ENCODE measurements at places on chromosomes 6 and 20.

GRCh38 chr20:59211208-59211765 lies 47.7 kb downstream of the ZNF831 start:
- no peak for DNase-seq

DNA sequence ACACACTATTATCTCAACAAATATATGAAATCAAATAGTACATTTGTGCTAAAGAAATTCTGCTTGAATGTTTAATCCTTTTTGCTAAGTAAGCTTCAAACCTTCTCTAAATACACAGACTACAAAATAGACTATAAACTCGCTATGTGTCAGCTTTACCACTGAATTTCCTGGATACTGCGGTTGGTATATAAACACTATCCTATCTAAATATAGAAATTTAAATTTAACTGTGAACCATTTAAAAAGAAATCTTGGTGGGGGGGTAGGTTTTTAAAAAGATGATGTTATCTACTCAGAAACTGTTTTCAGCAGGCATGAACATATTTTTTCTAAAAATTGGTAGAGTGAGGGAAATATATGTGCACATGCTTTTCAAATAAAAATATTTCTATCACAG lies 306.5 kb upstream of the RUNX2 start:
- no peak for DNase-seq

GRCh38 chr20:39523405-39523804 lies 561.3 kb downstream of the DHX35 start:
- no peak for DNase-seq

- no peak for DNase-seq
Measured at GRCh38 chr6:84273048-84273809, 45.8 kb upstream of the CEP162 start.

DNA sequence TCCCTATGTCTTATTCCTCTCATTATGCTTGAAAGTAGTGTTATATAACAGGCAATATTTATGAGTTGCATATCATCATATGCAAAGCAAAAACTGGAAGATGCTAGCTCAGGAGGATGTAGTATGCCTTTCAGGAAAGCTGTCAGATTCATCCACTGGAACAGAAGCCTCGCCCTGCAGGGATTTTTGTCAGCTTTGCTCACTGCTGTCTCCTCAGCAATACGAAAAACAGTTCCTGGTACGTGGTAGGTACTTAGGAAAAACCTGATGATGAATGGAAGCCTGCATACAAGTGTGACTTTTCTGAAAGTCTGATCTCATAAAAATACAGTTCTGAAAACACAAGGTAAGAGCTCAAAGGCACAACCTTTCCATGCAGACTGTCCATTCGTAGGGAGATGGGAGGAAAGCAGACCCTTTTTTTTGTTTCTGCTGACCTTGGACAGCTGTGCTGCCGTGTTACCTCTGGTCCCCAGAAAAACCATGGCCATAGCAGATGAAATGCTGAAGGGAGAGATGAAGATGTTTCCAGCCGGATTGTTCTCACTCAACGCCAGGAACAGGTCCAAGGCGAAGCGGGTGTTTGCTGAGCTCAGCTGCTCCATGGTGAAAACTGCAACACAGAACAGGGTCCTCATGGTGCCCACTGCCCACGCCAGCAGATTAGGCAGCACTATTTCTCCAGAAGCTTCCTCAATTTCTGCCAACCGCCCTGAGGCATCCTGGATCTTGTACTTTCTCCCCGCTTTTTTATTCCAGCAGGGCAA lies 1.5 kb downstream of the SERPINB1 start:
- DNase-seq = no peak

DNA sequence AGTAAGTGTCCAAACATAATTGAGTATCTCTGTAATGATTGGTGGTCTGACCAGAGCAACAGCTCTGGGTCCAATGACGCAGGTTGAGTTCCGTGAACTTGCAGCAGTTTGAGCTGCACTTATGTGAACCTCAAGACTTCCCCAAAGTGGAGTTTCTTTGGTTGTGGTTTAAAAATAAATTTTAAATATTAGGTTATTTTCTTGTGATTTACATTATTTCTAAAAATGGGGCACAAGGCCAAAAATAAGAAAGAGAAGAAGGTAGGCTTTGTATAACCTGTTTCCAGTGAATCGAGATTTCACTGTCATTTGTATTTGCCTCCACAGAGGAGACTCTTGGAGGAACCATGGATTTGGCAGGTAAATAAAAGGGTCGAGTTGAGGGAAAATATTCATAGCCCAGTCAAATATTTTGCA lies 166.4 kb upstream of the ZNF217 start:
- no peak for DNase-seq

DNA sequence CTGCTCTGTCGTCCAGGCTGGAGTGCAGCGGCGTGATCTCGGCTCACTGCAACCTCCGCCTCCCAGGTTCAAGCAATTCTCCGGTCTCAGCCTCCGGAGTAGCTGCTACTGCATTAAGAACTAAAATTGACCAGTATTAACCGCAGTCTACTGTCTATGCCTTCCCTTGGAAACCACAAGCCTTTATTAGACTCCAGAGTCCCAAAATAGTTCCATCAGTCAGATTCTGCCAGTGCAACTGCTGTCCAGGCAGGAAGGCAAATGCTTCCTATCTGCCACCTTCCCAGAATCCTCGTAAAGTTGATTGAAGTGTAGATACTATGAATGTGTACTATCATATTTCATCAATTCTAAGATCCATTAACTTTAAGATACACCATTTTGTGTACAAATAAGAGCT lies 16.7 kb downstream of the KAT14 start:
- DNase-seq = no peak

DNA sequence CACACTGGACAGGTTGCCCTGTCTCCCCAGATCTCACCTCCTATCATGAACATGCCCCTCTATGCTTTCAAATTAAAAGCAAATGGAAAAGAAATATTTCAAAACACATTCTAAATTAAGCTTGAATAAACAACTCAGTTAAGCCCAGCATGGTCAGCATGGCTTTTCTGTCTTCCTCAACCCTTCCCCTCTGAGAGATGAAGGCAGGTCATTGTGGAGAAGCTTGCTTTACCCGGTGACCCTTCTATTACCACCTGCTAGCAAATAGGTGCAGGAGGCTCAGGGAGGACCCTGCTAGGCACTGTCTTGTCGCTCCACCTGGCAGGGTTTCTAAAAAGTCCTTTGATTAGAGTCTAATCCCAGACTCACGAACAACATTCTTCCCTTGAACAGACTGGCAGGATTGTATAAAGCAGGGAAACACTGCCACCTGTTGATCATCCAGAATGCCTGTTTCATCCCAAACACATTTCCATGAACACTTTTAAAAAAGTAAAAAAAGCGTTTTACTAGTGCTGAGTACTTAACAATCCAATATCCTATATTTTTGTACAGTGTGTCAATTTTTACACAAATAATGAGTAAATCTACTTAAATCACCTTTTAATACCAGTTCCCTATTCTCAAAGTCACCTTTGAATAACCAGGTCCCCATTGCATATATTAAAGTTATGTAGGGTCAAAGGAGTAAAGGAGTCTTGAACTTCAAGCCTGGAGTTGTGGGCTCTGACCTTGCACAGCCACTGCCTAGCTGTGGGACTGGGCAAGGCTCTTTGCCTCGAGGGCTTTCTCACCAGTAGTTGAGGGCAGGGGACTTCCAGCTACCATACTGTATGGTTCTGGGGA lies 75.5 kb downstream of the GPR6 start:
- DNase-seq = no peak

GRCh38 chr6:158011478-158011920 lies 29.8 kb downstream of the SYNJ2 start:
- DNase-seq = no peak

- DNase-seq = no peak
Measured at GRCh38 chr6:16474772-16475493, 236.5 kb downstream of the GMPR start.

GRCh38 chr6:422433-423054 lies 31.0 kb downstream of the IRF4 start:
- no peak for DNase-seq

GRCh38 chr20:48335308-48336050 lies 492.3 kb downstream of the PREX1 start:
- no peak for DNase-seq

GRCh38 chr6:3410385-3411360 lies 46.2 kb downstream of the SLC22A23 start:
- DNase-seq = no peak

DNA sequence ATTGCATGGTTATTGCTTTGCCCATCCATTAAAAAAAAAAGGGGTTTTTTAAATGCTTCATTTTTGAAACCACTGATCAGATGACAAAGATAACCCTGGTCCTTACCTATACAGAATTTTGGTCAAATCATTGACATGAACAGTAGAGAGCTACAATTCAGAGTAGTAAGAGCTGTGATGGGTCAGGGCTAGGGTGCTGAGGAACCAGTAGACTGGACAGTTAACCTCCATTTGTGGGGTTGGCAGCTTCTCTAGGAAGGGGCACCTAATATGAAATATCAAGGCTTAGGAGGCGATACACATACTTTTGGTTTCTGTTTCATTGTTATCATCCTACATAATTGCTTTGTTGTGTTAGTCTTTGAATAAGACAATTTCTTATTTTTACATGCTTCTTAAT lies 55.1 kb downstream of the ORC3 start:
- DNase-seq = no peak

DNA sequence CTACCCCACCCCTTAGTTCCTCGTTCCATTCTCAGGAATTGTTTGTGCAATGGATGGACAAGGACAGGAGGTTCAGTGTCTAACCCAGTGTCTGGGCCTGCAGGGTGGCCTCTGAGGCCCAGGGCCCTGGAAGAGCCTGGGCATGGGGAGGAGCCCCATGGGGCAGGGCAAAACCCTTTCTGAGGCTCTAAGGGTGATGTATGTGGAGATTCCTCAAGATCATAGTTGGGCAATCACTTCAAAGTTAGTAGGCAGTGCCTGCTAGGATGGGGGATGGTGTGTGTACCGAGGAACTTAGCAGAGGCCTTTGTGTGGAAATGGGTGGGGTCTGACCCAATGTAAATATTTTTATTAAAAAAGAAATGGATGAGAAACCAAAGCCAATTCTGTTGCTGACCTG lies 6.7 kb upstream of the C2 start:
- peak; percentile 41 for DNase-seq

GRCh38 chr20:63219866-63220521 lies 4.1 kb upstream of the YTHDF1 start:
- no peak for DNase-seq

GRCh38 chr6:150747155-150747554 lies 118.3 kb upstream of the MTHFD1L start:
- no peak for DNase-seq

DNA sequence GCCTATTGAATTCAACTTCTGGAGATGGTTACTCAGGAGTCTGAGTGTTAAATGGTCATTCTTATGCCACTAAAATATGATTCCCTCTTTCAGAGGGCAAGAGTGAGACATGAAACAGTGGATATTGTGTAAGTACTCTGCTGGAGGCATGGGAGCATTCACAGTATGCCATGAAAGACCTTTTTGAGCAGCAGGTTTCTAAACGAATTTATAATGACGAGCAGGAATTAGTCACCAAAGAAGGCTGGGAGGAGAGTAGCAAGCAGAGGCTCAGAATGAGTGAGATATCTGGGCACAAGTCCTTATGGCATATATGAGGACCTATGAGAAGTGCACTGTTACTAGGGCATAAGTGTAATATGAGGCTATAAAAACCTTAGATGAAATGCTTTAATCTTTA lies 10.9 kb upstream of the MYB start:
- no peak for DNase-seq

- no peak for DNase-seq
Measured at GRCh38 chr20:48146877-48147276, 361.6 kb upstream of the SULF2 start.

- DNase-seq = no peak
Measured at GRCh38 chr6:73182021-73182607, 43.2 kb downstream of the KHDC1L start.

- no peak for DNase-seq
Measured at GRCh38 chr6:47701363-47701762, 3.0 kb downstream of the ADGRF4 start.

DNA sequence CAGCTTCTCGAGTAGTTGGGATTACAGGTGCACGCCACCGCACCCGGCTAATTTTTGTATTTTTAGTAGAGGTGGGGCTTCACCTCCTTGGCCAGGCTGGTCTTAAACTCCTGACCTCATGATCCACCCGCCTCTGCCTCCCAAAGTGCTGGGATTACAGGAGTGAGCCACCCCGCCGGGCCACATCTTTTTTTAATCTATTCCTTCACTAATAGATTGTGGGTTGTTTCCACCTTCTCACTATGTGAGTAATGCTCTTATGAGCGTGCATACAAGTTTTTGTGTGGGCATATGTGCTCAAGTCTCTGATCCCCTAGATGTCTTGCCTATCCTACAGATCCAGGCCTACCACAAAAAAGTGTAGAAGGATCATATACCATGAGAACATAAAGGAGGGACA lies 30.7 kb downstream of the CARMIL1 start:
- no peak for DNase-seq

GRCh38 chr20:18831830-18832499 lies 18.4 kb downstream of the SCP2D1 start:
- no peak for DNase-seq

DNA sequence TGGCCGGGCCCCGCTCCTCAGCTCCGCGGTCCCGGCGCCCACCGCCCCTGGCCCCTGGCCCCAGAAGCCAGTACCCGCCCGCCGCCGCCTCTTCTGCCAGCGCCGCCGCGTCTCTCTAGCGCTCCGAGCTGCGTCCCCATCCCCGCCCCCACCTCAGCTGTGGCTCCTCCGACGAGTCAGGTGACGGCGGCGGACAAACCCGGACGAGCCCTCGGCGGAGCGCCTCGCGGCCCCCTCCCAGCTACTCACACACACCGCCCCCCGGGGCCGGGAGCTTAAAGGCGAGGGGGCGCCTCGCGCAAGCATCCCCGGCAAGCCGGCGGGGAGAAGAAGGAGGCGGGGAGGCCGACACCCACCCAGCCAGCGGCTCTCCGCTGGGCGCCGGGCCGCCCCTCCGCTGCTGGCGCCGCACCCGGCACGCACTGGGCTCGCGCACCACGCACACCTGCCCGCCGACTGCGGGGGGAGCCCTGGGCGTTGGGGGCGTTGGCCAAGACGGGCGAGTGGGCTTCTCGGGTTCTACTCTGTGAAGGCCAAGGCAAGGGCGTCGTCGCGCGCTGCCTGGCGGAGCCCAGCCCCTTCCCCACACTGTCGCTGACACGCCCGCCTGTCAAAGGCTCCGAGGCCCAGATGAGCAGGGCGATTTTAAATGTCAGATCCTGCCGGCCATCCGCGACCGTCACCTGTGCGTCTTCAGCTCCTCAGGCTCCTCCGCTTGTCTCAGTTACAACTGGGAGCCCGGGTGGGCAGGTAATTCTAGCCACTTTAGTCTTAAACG lies at the start of gene SNAP91:
Gene SNAP91, minus strand, starts transcription at position 132 of the 778 bp plus-strand sequence. CDS start 1,174 bp downstream, outside the sequence.
- peak; percentile 43 for DNase-seq

DNA sequence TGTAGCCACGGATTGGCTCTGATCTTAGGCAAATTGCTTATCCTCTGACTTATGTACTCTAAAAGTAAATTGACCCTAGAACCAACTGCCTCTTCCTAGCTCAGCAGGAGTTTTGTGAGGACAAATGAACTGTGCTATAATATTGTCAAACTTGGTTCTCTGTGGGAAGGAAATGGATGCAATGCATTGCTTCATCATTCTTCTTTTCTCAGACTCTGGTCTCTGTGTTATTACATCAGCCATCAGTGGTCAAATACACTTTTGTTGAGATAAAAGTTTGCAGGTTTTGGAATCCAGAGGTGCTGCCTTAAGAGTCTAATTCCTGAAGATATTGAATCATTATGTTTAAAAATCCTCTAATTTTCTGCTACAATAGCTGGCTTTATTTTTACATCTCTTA lies 64.9 kb downstream of the SLC24A3 start:
- DNase-seq = no peak

- no peak for DNase-seq
Measured at GRCh38 chr6:156378853-156379252, 398.3 kb upstream of the ARID1B start.

- DNase-seq = no peak
Measured at GRCh38 chr6:20292905-20293304, 80.6 kb upstream of the MBOAT1 start.

- no peak for DNase-seq
Measured at GRCh38 chr6:56659721-56660380, 17.2 kb upstream of the DST start.

All from prostate gland (tissue), 2 donors.